ENCODE measurements at places on chromosomes 2 and 18. TPM values are rescaled to one million over a fixed set of nuclear protein-coding genes. Genes with fewer than 3 reads are reported as not detected.

- peaks cover 4% of the 10 kb centered on the region for H3K4me1 ChIP-seq
- DNase-seq: no peak
- peak overlapping the region; percentile 42 for H3K27ac ChIP-seq
- no peaks in the 10 kb centered on the region for H3K27me3 ChIP-seq
- H3K4me3 ChIP-seq: no peak overlapping the region
Observed at GRCh38 chr2:205025580-205026240, 480.4 kb downstream of the PARD3B start.

GRCh38 chr2:201440182-201440581, 11.1 kb downstream of the TRAK2 start:
- H3K4me3 ChIP-seq: no peak overlapping the region
- peak overlapping the region; percentile 72 for H3K27ac ChIP-seq
- peaks cover 47% of the 10 kb centered on the region for H3K4me1 ChIP-seq
- no peaks in the 10 kb centered on the region for H3K27me3 ChIP-seq

- H3K27ac ChIP-seq: no peak overlapping the region
- no peaks in the 10 kb centered on the region for H3K4me1 ChIP-seq
- no peak overlapping the region for H3K4me3 ChIP-seq
- H3K27me3 ChIP-seq: no peaks in the 10 kb centered on the region
- H3K36me3 ChIP-seq: no peaks in the 10 kb centered on the region
- DNase-seq: no peak
Observed at GRCh38 chr18:70075906-70076305, 128.2 kb upstream of the CD226 start.

The FMNL2 gene
- total RNA-seq: 9.2 TPM

The GPR75 gene
- total RNA-seq: 5.6 TPM

All from transverse colon (tissue), 4 donors.